T-helper 2 cell treated with Interferon-gamma antibody and Interleukin-4, amounts not matched to agents 5 μg/mL and 100 μg/mL, for 36 hours (primary cell): ENCODE measurements at places on chromosomes 16 and 17.
A peak's percentile ranks its signal among the peaks of the same experiment; 100 is the strongest.

GRCh38 chr17:37779554-37779953 is 34.7 kb upstream of the HNF1B start:
- no peak for DNase-seq

DNA sequence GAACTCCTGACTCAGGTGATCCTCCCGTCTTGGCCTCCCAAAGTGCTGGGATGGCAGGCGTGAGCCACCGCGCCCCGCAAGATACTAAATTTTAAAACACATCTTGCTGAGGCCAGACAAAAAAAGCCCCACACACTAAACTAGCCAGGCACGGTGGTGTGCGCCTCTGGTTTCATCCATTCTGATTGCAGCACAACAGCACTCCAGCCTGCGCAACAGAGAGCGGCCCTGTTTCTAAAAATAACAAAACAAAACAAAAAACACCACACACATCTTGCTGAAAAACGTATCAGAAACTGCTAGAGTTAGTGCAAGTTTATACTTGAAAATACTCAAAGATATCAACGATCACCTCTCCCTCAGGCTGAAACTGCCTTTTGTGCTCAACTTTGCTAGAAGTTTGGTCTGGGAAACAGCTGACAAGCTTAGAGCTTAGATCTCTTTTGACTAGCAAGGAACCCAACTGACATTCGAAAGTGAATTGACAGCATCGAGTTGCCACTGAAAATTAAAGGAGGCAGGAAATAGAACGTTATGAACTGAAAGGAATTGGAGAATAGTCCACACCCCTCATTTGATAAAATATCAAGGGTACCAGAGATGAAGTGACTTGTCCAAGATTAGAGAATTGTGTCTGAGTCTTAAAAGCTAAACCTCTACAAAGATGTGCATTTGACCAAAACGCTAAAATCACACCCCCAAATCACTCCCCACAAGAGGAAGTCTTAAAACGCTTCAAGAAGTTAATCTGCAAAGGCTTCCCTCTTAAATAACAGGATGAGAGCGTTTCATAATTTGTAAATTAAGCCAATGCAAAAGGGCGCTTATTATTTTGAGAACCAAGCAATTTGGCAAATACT is 908 bp downstream of the COG4 start:
- no peak for DNase-seq

GRCh38 chr17:81666092-81666341 is 388 bp downstream of the OXLD1 start:
- DNase-seq = no peak

DNA sequence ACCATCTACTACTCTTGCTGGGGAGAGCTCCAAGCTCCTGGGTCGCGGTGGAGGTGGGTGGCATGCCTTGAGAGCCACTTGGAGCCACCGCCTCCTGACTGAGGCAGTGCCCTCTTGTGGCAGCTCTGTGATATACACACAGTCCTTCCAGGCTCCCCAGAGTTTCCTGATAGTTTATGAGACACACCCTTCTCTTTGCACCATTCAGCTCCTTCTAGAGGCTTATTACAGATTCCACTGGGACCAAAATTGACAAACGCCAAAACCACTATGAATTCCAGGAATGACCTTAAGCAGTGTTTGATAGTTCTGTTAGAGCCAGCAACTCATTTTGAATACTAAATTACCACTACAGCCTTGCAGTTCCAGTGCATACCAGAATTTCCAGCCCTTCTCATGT is 170.1 kb upstream of the CDH13 start:
- peak; percentile 11 for DNase-seq

- no peak for DNase-seq
Observed at GRCh38 chr17:16313139-16314090, 39.9 kb downstream of the CENPV start.

- DNase-seq = no peak
Observed at GRCh38 chr17:63515426-63515825, 7.7 kb upstream of the KCNH6 start.

DNA sequence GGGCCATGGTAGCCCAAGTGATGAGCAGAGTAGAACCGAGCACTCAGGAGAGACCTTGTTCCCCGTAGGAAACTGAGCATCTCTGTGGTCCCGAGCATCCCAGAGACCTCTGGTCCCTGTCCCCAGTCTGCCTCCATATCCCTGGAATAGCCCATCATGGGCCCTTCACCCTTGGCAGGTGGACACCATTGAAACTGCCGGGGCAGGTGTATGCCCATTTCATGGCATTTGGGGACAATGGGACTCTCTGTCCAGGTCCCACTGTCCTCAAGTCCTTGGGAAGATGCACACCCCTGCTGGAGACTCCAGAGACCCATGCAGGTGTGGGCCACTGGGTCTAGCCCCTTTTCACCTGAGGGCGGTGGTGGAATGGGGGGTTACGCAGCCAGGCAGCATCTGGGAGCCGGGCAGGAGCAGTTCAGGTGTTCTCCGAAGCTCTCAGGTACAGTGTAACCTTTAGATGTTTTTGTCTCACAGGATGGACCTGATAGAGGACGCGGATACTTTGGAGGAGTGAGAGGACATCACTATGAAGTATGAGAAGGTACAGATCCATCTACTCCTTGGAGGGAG is 75.9 kb downstream of the GOSR1 start:
- no peak for DNase-seq

- DNase-seq = no peak
Observed at GRCh38 chr16:72179204-72179970, 7.4 kb upstream of the PMFBP1 start.

GRCh38 chr16:71456801-71457200 is 5.2 kb downstream of the ZNF23 start:
- no peak for DNase-seq

GRCh38 chr16:77298418-77299360 is 99.5 kb downstream of the SYCE1L start:
- DNase-seq = no peak

DNA sequence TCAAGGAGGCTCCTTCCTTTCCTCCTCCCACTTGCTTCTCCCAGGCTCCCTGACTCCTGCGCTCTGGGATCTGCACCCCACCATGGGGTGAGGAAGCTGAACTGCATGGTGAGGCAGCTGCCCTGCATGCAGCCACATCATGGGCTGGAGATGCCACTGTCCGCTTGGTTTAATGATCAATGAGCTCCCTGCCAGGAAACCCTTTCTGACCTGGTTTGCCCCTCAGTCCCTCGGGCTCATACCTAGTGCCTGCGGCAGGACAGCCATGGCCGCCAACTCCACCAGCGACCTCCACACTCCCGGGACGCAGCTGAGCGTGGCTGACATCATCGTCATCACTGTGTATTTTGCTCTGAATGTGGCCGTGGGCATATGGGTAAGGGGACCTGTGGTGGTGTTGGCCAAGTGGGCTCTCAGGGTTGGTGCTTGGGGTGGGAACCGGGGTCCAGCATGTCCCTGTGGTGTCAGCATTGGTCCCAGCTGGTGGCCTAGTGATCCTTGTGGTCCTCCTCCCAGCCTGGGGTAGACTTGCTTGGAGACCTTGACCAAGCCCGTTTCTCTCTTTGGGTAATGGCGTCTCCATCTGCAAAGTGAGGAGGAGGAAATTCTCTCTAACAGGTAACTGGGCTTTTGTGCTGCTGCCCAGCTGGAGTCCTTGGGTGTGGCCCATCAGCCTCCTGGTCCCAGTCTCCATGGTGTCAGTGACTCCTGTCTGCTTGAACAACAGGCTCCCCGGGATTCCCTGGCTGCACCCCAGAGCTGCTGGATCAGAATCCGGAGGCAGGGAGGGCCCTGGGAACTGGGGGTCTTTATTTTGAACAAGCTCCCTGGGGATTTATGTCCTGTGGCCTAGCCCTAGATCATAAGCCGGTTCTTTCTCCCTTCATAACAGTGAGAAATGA is at the start of gene SLC5A10:
TSS of gene SLC5A10 (plus strand) at position 225 of the 902 bp plus-strand sequence. CDS start at position 266, 41 bp downstream.
- no peak for DNase-seq

- DNase-seq = peak; percentile 70
Observed at GRCh38 chr17:63984651-63985386, 12.1 kb upstream of the SCN4A start.

DNA sequence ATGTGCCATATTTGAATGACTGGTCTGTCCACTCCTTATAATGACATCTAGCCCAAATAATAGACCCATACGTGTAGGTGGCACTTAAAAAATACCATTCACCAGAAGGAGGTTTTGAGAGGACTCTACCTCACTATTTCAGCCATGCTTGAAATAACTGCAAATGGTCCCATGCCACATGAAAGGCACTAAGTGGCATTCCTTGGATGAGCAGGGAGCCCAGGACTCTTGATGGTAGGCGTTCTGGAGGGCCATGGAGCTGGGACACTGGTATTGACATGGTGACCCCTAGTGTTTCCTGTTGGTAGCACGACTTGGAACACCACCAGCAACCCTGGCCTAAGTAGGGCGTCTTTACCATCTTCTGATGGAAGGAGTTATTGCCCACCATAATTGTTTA is 148.7 kb upstream of the ZFHX3 start:
- DNase-seq = no peak

DNA sequence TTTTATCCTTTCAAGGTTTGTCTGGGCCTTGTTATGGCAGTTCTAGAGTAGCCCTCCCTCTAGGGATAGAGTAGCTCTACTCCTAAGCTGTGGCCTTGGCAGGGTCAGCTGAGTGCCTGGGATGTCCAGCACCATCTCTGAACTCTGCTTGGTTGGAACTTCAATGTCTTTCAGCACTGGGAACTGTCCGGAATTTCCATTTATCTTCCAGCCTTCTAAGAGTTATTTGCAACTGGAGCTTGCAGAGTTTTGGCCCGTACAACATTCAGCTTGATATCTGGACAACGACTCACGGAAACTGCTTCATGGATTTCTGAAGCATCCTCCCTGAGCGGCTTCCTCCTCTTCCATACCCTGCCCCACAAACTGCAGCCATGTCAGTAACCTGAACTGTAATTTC is 22.9 kb downstream of the MMD start:
- no peak for DNase-seq

GRCh38 chr16:87964049-87964659 is 12.9 kb downstream of the BANP start:
- DNase-seq = no peak

DNA sequence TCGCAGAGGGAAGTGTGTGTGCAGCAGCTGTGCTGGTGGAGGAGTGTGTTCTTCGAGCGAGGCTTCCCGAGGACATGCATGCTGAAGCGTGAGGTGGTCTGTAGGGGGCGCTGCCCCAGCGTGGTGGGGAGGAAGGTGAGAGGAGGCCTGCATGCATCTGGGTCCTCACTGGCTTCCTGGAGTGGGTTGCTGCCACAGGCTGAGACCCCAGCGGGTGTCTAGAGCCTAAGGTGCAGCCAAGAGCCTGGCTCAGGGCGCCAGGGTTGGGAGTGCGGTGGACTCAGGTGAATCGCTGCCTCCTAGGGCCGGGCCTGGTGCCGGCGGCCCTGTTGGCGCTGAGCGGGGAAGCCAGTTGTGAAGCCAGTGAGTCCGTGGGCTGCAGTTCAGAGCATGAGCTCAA is 7.5 kb upstream of the HSD3B7 start:
- DNase-seq = no peak

- no peak for DNase-seq
Observed at GRCh38 chr16:28537076-28537475, 1.7 kb downstream of the NUPR1 start.

DNA sequence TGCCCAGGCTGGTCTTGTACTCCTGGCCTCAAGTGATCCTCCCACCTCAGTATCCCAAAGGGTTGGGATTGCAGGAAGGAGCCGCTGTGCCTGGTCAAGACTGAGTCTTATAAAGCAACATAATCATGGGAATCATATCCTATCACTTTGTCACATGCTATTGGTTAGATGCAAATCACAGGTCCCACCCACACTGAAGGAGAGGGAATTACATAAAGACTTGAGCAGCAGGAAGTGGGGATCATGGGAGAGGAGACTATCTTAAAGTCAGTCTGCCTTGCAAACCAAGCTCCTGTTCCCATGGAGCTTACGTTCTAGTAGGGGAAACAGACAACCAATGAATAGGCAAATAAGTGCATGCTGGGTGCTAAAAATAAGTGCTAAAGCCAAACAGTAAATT is 28.3 kb upstream of the TENT4B start:
- no peak for DNase-seq

DNA sequence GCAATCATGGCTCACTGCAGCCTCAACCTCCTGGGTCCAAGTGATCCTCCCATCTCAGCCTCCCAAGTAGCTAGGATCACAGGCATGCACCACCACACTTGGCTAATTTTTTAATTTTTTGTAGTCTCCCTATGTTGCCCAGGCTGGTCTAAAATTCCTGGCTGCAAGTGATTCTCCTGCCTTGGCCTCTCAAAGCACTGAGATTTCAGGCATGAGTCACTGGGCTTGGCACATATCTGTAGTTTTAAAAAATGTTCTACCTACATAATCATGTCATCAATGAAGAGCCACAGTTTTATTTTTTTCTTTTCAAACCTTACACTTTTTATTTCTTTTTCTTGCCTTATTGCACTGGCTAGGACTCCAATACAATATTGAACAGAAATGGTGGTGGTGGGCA is 33.1 kb upstream of the COL1A1 start:
- DNase-seq = no peak

DNA sequence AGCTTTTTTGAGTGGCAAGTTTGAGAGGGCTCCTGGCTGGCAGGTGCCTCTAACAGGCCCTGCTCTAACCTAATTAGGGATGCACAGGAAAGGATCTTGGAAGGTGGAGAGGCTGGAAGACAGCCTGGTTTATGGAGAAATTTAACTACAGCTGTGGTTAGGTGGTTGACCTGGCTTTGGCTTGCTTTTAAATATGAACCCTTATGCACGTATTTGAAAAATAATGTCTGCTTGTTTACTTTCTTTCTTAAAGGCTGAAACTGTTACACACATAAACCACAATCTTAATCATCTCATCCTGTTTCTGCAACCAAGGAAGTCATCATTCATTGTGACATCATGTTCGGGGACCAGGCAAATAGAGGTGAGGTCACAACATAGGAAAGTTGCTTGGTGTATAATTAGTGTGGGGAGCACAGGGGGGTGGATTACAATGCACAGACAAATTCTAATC is 23.1 kb upstream of the DHRS13 start:
- peak; percentile 62 for DNase-seq

- no peak for DNase-seq
Observed at GRCh38 chr16:11976850-11977375, 379 bp downstream of the SNX29 start.

GRCh38 chr16:46949241-46949892 is 24.1 kb downstream of the DNAJA2 start:
- no peak for DNase-seq

- DNase-seq = no peak
Observed at GRCh38 chr16:10828851-10829366, 10.3 kb upstream of the TVP23A start.

- DNase-seq = no peak
Observed at GRCh38 chr16:23788685-23789084, 33.9 kb downstream of the CHP2 start.

DNA sequence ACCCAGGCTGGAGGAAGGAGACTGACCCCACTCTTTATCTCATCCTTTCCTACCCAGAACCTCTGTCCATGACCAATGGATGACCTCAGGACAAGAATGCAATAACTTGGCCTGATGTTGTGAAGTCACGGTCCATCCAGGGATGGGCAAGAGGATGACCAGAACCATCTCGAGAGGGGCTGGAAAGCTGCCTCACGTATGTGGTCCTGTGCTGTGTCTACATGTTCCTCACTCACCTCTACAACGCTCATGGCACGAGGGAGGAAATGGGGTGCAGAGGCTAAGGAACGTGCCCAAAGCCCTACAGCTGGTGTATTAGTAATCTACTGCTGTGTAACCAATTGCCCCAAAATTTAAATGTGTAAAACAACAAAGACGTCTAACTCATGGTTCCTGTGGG is 7.3 kb upstream of the KCTD5 start:
- DNase-seq = no peak
